ENCODE measurements at places on chromosomes 3 and 15.

GRCh38 chr3:14283092-14283812 is 104.6 kb downstream of the LSM3 start:
- DNase-seq = no peak

- DNase-seq = no peak
Measured at GRCh38 chr15:29139072-29139471, 130.6 kb downstream of the NSMCE3 start.

DNA sequence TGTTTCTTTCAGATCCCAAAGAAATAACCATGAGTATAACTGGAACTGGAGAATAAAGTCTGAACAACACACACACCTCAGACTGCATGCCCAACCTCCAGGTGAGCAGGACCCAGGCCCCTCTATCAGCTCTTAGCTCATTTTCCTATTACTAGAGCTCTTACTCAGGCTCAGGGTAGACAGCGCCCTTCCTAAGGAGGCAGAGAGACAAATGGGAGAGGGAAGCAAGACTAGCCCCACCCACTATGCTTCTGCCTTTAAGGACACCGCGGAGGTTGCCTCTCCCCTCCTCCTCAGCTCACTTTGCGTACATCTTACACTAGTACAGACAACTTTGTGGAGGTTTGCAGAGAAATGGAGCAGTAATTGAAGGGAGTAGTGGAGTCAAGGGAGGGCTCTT is 44.0 kb upstream of the GLCE start:
- no peak for DNase-seq

GRCh38 chr3:85846940-85847339 is 888.2 kb downstream of the CADM2 start:
- no peak for DNase-seq

DNA sequence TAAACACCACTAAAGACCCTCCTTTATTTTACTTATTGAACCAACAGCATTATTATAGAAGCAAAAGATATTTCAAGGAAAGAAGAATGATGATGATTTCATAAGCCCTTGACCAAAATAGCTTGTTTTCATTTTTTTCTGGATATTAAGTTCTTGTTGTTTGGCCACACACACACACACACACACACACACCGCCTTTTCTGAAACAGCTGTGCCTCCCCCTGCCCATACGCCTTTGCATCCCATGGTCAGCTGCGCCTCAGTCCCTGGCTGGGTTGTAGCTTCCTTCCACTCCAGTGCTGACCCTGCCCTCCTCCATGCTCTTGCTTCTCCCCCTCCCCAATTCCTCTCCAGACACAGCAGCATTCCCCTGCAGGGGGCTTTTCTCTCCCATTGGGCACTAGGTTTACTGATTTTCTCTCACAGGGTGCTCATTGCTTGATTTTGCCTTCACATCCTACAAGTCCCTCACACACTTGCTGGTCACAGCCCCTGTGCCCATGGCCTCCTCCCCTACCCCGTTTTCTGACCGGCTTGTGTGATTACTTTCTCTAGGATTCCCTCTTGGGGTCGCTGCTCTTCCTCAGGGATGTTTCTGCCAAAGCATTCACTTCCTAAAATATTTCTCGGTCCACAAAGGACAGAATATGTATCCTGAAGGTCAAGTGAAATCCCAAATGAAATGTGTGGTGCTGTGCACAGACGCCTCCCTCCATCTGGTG is 18.4 kb downstream of the MESP1 start:
- DNase-seq = no peak

GRCh38 chr3:191627064-191627463 is 166.1 kb downstream of the PYDC2 start:
- DNase-seq = no peak

GRCh38 chr3:102081572-102082289 is 232.4 kb downstream of the NFKBIZ start:
- DNase-seq = no peak

- no peak for DNase-seq
Measured at GRCh38 chr15:98935736-98936135, 71.9 kb downstream of the PGPEP1L start.

DNA sequence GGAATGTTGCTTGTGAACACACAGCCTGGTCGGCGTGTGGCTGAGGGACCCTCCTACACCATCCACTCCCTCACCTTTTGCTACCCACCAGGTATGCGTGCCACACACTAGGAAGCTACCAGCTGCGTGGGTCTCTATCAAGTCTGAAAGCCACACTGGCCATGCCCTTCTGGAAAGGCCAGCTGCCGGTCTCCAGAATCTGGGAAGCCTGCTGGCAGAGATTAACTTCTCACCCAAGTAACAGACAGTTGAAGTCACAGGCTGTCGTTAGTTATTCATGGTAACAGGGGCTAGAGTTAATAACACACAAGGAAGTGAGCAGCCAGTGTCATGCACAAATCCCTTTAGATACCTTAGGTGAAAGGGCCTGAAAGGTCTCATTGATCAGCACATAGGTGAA is 48.1 kb downstream of the SUSD5 start:
- no peak for DNase-seq

GRCh38 chr3:140942221-140943104 is 827 bp downstream of the SLC25A36 start:
- DNase-seq = peak; percentile 77

GRCh38 chr15:83207009-83207659 is 489 bp downstream of the HDGFL3 start:
- peak; percentile 49 for DNase-seq

DNA sequence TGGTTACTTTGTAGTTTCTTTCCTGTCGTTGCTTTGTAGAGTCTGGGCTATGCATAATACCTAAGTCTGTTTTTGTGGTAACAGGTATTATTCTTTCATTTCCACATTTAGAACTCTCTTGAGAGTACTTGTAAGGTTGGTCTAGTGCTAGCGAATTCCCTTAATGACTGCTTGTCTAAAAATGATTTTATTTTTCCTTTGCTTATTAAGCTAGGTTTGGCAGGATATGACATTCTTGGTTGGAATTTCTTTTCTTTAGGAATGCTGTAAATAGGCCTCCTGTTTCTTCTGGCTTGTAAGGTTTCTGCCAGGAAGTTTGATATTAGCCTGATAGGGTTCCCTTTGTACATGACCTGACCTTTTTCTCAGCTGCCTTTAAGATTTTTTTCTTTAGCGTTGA is 70.1 kb upstream of the SGO1 start:
- DNase-seq = no peak

DNA sequence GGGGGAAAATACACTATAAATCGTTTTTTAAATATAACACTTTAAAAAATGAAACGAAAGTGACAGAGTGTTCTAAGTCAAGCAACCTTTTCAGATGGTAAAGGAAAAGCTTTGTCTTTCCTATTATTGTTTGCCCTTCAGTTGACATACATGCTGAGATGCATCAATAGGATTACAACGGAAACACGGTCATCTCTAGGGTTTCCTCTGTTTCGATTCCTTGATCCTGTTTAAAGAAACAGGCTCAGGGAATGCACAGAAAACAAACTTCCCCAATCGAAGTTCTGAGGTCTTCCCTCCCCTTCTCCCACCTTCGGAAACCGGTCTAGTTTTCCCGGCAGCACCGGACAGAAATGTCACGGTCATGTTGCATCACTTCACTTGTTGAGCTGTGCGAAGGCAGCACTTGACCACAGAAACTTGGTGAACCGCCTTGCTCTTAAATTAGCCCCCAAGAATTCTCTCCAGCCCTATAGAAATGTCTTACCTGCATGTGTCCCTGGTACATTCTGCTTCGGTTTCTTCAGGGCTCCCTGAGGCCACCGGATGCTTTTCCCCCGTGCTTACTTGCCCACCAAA is 556 bp downstream of the PEX5L start:
- DNase-seq = peak; percentile 0

GRCh38 chr3:71421475-71421819 is 162.1 kb downstream of the FOXP1 start:
- DNase-seq = no peak

DNA sequence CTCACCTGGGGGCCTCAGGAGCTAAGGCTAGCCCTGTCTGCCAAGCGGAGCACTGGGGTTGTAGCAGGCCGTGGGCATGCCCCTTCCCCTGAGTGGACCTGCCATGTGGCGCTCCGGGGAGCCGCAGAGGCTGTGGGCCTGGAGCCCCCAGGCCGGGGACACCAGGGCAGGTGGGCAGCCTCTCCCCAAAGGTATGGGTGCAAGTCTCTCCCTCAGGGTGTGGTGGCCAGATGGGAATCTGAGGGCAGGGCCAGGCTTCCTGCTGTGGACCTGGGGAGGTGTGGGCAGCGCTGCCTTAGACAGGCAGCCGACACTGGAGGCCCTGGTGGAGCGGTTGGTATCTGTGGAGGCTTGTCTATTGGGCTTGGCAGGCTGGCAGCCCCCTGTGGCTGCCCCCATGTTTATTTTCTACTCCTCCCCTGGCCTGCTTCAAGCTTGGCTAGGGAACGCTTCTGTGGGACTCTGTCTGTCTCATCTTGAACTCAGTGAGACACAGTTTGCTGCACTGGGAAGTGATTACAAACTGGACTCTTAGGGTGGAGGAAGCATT is 5.9 kb downstream of the ACVR2B start:
- DNase-seq = no peak

- no peak for DNase-seq
Measured at GRCh38 chr3:5191555-5192304, 4.2 kb downstream of the EDEM1 start.

- DNase-seq = no peak
Measured at GRCh38 chr3:14688525-14688924, 13.6 kb downstream of the C3orf20 start.

GRCh38 chr15:58110999-58111717 is 27.0 kb upstream of the AQP9 start:
- DNase-seq = no peak

DNA sequence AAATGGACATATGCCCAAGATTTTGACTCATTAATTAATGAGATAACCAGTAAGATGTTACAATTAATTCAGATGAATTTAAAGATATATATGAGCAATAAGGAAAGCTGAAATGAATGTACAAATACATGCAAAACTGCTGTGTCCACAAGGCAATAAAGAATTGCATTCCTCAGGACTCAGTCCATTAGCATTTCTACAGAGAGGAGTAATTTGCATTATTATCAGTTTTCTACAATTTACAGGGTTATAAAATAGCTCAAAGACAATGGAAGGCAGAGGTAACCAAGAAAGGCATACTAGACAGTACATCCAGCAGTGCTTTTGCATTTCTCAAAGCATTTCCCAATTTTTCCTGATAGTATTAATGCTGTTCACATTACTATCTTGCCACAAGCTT is 377.1 kb upstream of the GOLIM4 start:
- DNase-seq = no peak

GRCh38 chr3:54756330-54756731 is 171.5 kb downstream of the LRTM1 start:
- peak; percentile 97 for DNase-seq

GRCh38 chr3:142282503-142282902 is 57.1 kb upstream of the GK5 start:
- no peak for DNase-seq

GRCh38 chr3:196531418-196531817 is 16.3 kb upstream of the SMCO1 start:
- no peak for DNase-seq

- DNase-seq = no peak
Measured at GRCh38 chr3:50675179-50676030, 678 bp downstream of the DOCK3 start.

All from mesenchymal stem cell (in vitro differentiated cells and primary cell).